Stimulated activated CD4-positive, alpha-beta T cell treated with anti-CD3 and anti-CD28 coated beads, TNF-alpha, amount 100 ng/mL, for 24 hours (primary cell): ENCODE measurements at places on chromosomes 1 and 21.

DNA sequence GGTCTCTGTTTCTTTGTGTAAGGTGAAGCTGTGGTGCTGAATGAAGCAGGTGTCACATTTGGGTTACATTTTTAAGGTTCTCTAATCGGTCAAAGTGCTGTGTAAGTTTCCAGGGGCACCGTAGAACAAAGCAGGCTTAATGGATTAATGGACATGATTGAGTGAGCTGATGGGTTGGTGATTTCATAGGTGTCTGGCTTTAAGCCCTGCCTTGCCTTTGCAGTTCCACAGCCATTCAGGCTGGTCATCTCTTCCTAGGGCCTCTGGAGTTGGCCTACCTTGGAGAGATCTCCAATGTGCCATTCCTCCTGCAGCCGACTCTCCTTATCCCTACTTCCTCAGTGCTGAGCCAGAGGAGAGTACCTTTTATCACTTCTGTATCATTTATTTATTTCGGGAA is 15.2 kb downstream of the GALNT2 start:
- no peak for DNase-seq

DNA sequence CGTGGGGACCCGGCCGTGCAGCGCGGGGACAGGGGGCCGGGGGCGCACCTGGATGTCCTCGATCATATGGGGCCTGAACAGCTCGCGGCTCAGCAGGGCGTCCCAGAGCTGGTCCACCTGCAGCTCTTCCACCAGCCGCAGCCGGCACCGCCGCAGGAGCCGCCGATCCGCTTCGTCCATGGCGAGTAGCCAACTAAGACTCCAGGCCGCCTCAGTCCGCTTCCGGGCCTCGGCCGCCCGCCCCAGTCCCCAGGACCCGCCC is at the start of gene CASP9:
Gene CASP9 (minus strand): TSS at position 195 of the 262 bp plus-strand sequence. CDS start 15 bp downstream, at position 180.
- DNase-seq, result no peak

DNA sequence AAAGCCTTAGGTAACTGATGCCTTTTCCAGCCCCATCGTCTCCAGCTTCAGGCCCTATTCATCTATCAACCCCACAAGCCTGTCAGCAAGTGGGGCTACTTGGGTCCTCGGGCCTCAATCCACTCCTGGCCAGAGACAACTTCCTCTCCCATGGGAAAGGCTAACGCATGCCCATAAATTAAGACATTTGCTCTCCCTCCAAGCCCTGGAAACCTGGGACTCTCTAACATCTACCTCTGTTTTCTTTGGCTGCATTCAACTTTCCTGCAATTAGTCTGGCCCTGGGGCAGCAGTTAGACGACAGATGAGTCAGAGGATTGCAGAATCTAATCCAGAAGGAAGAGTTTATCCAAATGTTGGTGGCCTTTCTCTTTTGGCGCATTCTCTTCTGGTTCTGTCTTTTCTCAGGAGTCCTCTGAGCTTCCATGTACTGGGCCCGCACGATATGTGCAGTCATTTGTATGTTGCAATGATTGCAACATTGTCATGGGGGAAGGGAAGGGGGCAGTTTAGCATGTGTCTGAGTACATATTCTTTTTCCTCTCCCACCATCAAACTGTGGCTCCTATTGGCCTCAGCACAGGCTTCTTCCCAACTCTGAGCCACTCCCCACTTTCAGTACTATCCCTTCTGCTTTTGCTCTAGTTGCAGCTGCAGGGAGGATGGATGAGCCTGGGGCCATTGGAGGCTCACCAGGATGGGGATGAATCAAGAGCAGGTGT is 54.4 kb downstream of the NAV1 start:
- DNase-seq, result no peak

DNA sequence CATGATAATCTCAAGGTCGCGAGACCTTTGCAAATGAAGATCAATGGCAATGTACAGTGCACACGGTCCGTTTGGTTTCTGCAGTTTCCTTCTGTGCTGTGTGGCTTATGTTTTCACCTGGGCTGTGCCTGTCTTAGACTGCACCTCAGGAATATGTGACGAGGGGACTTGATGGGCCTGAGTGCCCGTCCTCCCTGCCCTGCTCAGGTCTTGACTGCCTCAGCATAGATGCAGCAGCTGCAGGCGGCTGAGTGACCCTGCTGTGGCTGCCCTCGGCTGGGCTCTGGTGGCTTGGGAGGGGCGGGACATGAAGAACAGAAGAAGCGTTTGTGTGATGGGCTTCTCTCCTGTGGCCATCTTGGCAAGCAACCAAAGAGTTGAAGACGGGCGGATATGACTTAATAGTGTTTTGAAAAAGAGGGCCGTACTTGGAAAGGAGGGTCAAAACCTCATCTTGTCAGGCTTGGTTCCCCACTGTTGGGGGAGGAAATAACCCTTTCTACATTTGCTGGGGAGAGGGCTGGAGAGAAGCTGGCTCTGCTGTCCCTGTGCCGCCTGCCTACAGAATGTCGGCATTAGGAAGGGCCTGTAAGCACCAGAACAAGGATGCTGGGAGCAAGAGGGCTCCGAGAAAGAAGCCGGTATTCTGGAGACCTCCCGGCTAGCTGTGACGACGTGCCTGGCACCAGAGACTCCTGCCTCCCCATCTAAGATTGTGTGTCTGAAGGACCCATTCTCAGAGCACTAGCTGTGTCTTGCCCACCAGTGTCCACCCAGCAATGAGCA is 7.1 kb downstream of the MYBPHL start:
- no peak for DNase-seq

- no peak for DNase-seq
These were observed 7.3 kb upstream of the VPS45 start for GRCh38 chr1:150060260-150060659.

DNA sequence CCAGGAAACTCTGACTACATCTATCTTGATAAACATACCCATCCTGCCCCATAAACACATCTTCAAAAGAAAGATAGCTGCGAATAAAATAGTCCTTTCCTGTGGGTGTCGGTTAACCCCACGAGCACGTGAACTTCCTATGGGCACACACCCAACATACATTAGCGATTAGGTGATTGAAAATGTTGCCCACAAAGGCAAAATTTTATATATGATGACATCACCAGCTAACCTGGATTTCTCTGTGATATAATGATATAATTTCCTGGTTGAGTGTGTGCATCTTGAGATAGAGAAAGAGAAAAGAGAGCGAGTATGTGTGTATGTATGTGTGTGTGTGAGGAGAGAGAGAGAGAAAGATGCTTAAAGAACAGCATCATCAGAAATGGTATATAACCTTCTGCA is 296.1 kb downstream of the PTPRC start:
- DNase-seq, result no peak

GRCh38 chr1:7702365-7702764 is 68.7 kb upstream of the VAMP3 start:
- no peak for DNase-seq

DNA sequence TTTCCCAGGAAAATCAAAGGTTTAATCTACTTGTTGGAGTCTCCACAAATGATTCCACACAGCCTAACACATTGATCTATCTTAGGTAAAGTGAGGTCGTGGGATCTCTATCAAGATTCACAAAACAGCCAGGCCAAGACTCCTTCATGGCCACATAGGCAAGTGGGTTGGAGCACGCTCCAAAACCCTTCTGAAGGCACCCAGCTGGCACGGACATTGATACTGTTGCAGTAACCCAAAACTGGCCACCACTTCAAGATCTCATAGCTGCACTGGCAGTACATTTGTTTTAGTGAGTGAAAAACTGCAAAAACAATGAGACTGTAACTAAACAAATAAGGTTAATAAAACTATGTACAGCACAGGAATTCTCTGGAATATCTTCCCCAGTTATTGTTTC is 61.9 kb downstream of the COLGALT2 start:
- DNase-seq, result no peak

DNA sequence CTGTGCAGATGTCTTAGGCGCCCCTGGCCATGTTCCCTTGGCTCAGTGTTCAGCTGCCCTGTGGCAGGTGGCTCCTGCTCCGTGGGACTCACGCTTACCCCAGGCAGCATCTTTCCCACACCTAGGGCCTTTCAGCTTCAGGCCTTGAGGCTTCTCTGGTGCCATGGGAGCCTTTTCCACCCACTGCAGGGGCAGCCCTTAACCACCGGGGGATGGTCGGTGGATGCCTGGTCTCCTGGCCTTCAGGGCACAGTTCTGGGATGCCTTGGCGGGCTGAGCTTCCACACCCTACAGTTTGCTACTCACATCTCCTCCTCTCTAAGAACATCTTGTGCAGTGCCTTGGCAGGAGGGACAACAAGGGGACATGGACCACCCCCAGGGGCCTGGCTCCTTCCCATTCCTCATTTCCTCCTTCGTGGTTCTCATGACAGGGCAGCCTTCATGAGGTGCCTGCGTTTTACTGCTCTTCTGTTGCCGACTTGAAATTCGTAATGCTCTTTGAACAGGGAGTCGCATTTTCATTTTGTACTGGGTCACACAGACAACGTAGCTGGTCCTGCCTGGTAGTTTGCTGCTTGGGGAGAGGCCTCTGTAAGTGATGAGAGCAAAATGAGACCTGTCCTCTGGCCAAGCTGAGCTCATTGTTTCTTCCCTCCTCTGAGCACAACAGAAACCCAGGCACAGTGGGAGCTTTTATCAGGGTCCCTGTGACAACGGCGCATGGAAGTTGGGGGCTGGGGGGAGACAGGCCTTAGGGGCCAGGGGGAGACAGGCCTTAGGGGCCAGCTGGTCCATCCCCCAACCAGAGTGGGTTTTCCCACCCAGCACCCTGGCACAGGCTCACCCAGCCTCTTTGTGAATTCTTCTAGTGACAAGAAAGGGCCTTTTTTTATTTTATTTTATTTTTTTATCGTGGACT is 62.0 kb upstream of the NEK2 start:
- no peak for DNase-seq

GRCh38 chr1:59142311-59143132 is 154.4 kb upstream of the FGGY start:
- DNase-seq, result no peak

GRCh38 chr1:153777648-153778047 is 2.4 kb downstream of the SLC27A3 start:
- no peak for DNase-seq

DNA sequence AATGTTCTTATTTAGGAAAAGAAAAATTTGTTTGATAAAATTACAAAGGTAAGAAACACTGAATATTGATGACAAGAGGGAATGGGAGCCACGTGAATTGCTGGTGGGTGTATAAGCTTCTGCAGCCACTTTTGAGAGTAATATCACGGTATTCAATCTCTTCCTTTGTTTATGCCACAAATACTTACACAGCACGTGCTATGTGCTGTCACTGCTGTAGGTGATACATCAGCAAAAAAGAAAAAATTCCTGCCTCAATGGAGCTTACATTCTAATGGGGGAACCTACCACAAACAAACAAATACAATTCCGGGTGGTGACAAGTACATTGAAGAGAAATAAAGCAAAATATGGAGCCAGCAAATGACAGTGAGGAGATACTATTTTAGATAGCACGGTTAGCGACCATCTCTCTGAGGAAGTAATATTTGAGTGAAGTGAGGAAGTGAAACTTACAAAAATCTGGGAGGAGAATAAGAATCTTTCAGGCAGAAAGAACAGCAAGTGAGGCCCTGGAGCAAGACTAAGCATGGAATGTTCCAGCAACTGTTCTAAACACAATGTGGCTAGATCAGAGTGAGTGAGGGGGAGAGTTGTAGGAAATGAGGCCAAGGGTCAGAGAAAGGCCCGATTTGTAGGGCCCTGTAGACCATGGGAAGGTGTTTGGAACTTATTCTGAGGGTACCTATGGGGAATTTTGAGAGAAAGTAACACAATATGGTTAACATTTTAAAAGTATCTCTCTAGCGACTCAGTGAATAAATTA is 2.6 kb upstream of the FCRLB start:
- DNase-seq, result no peak

DNA sequence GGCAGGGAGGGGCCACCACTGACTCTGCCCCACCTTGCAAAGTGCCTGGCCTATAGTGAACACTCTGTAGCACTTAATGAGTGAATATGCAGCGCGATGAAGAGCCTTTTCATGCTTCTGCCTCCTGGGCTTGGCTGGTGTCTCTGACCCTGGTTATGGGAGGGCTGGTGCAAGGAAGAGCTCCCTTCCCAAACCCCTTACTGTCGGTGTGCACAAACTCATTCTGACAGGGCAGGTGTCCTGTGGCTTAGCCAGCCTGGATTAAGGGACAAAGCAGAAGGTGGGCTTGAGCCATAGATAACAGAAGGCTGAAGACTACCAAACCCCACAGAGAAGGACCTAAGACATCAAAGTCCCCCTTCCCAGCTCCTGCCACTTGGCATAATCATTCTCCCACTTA is 2.0 kb upstream of the NCMAP start:
- DNase-seq, result no peak
